ENCODE measurements at places on chromosomes 11 and 22.

DNA sequence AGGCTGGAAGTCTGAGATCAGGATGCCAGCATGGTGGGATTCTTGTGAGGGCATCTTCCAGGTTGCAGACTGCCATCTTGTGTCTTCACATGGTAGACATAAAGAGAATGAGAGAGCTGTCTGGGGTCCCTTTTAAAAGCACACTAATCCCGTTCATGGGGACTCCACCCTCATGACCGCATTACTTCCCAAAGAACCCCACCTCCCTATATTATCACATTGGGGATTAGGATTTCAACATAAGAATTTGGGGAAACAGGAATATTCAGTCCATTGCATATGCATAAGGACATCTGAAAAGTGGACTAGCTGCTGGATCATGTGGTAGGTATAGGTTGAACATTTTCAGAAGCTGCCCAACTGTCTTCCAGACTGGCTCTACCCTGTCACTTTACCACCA is 33.1 kb upstream of the ADORA2A start:
- DNase-seq = no peak

GRCh38 chr11:1373536-1374214 is 16.1 kb upstream of the BRSK2 start:
- no peak for DNase-seq

DNA sequence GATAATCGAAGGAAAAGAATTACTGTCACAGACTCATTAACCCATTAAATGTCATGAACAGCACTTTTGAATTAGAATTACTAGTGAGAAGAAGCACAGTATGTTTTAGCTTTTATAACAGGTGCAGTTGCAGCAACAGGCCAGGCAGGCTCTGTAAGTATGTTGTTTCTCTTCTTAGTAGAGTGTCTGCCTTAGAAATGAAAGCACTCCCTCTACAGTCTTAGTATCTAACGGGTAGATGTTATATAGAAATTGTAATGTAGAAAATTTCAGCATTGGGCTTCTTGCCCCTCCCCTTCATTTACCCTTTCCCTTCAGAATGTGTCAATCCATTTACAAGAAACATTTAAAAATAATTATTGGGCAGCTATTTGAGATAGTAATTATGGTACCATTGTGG is 87.4 kb downstream of the HIPK3 start:
- DNase-seq = no peak

- DNase-seq = no peak
Observed at GRCh38 chr11:8178297-8178696, 9.5 kb upstream of the RIC3 start.

- no peak for DNase-seq
Observed at GRCh38 chr11:34148504-34149165, 43.2 kb downstream of the NAT10 start.

DNA sequence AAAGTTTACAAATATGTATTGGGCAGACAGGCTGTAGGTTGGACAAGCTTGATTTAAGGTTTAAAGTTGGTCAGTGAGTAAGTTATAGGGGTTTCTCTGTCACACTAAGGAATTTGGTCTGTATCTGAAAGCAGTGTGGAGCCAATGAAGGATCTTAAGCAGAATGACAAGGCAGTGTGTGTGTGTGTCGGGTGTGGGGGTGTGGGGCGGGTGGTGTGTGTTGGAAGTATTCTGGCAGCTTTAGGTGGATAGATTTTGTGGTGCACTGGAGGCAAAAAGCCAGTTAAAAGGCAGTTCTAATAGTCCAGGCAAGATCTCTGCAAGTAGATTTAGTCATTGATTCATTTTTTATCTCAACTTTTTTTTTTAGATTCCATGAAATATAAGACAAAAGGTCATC is 1006.8 kb upstream of the CCDC90B start:
- DNase-seq = no peak

- DNase-seq = no peak
Observed at GRCh38 chr11:81070948-81071347, 1630.1 kb upstream of the TENM4 start.

GRCh38 chr11:96259134-96259830 is 83.7 kb downstream of the MAML2 start:
- DNase-seq = no peak

- DNase-seq = no peak
Observed at GRCh38 chr11:60870276-60870675, 2.9 kb downstream of the ZP1 start.

GRCh38 chr11:28026634-28027290 is 81.2 kb downstream of the KIF18A start:
- DNase-seq = no peak

DNA sequence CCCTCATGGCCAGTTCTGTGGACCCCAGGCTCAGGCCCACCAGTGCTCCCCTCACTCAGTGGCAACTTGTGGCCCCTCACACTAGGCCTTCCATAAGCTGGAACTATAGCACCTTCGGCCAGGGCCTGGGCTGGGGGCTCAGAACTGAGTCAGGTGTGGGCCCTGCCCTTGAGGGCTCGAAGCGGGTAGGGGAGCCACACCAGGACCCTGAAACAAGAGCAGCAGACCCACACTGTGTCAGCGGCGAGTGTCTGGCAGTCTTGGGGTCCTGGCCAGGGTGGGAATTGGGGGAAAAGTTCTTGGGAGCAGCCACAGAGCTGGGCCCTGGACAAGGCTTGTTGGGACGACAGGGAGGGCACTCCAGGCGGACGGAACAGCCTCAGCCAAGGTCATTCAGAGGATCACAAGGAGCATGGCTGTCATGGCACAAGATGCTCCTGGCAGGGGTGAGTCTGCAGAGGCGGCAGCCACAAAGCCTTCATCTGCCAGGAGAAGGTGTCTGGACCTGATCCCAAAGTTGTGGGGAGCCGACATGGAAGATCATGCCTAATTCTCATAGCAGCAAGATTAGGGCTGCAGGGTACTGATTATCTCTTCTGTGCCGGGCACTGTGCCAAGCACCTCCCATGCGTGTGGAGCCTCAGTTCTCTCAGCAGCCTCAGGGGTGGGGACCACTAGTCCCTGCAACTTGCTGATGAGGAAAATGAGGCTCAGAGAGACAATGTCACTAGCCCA is 50.7 kb downstream of the SHISAL1 start:
- no peak for DNase-seq

DNA sequence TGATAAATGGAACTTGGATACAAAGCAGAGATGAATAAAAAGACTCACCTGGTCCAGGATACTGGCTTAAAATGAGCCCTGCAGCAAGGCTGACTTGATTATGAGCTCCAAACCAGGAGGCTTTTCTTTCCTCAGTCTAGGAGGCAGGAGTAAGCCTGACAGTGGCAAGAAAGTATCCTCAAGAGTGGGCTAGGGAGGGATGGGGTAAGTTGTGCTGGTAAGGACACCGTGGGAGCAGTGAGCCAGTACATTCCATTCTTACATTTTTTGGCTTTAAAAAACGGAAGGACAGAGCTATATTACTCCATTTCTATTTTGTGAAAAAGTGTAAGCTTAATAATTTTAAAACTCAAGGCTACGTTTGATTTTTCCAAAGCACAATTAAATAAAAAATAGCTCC is 187.1 kb upstream of the DDI1 start:
- DNase-seq = no peak

DNA sequence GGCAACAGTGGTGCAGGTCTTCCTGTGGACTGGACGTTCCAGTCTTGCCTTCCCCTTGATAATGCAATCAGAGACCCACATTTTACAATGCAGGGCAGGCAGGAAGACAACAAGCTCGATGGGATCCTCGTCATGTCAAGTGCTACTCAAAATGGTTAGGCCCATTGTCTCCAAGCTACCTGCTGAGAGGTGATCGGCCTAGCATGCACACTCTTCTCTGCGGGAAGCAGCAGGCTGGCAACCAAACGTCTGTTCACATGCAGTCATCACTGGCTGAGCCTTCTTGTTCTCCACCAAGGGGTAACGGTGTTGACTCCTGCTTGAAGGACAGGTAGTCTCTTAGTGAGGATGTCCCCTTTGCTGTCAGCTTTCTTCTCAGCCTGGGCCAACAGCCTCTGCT is 25.5 kb upstream of the CD82 start:
- no peak for DNase-seq

DNA sequence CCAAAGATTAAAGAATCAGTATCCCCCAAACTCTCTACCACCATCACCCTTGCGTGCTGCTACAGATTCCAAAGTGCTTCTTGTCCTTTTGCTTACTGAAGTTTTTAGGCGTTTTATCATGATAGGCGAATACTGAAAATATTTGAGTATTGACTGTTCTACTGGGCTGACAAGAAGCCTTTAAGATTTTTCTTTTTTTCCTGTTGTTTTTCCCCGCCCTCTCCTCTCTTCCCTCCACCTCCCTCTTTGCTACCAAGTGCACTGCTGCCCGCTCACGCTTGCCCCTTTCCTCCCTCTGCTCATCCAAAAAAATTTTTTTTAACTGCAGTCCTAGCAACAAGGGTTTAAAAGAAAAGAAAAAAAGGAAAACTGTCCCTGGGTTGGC is 679 bp downstream of the SPCS2 start:
- no peak for DNase-seq

DNA sequence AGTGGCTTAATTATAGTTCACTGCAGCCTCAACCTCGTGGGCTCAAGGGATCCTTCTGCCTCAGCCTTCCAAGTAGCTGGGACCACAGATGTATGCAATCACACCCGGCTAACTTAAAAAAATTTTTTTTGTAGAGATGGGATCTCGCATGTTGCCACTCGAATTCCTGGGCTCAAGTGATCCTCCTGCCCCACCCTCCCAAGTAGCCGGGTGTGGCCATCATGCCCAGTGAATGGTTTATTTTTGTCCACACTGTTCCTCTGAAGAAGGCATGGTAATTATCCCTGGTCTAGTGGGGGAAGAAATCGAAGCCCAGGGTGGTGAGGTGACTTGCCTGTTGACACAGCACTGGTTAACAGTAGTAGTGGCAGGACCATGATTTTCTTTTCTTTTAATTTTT is 1.9 kb downstream of the SAC3D1 start:
- DNase-seq = no peak

DNA sequence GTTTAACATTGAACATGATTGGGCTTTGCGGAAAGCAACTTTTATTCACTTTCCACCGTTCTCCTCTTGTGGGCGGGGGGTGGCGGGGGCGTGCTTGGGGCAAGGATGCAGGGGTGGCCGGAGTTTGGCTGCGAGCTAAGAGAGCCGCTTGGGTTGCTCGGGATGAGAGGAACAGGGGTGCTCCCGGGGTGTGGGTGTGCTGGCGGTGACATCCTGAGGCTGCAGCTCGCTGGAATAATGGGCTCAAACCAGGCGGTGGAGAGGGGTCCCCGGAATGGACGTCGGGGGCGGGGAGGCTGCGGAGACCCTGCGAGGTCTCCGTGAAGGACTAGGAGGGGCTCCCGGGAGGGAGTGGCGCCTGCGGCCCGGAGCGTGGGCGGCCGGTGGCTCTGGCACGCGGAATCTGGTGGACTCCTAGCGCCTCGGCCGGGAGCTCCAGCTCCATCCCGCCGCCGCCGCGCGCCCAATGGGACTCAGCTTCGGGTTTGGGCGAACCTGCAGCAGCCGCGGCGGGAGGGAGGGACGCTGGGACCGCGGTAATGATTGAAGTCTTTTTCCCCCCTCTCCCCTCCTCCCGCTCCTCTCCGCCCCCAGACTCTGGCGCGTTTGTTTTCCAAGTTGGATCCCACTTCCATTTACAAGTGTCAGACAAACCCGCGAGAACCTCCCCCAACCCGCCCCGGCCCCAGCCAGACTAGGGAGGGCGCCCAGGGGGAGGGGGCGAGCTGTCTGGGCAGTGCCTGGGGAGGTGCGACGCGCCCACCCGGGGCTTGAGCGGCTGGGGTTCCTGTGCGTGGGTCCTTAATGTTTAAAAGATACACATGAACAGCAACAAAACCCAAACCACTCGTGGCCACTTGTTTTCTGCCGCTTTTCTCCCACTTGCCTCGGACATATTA is 2.0 kb downstream of the FAT3 start:
- DNase-seq = no peak

- no peak for DNase-seq
Observed at GRCh38 chr22:26707581-26707980, 50.2 kb downstream of the MIAT start.

GRCh38 chr22:24819911-24820461 is 14.0 kb downstream of the SGSM1 start:
- no peak for DNase-seq

- no peak for DNase-seq
Observed at GRCh38 chr11:77770629-77771028, 49.9 kb downstream of the RSF1 start.

DNA sequence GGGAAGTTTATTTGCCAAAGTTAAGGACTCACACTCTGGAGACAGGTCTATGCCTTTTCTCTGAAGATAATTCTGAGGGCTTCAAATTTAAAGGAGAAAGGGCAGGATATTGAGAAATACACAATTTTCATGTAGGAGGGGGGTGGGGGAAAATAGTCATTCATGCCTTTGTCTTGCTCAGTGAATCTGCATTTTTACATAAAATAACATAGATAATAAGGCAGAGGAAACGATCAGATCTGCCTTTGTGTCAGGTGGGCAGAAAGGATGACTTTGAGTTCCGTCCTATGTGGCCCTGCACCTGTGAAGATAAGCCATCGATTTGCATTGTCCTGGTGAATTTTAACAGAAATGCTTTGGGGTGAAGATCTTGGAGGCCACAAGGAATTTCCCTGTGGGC is 76.8 kb downstream of the SC5D start:
- no peak for DNase-seq

- no peak for DNase-seq
Observed at GRCh38 chr11:73851046-73851764, 25.4 kb downstream of the COA4 start.

- DNase-seq = no peak
Observed at GRCh38 chr11:91700854-91701253, 523.8 kb upstream of the FAT3 start.

DNA sequence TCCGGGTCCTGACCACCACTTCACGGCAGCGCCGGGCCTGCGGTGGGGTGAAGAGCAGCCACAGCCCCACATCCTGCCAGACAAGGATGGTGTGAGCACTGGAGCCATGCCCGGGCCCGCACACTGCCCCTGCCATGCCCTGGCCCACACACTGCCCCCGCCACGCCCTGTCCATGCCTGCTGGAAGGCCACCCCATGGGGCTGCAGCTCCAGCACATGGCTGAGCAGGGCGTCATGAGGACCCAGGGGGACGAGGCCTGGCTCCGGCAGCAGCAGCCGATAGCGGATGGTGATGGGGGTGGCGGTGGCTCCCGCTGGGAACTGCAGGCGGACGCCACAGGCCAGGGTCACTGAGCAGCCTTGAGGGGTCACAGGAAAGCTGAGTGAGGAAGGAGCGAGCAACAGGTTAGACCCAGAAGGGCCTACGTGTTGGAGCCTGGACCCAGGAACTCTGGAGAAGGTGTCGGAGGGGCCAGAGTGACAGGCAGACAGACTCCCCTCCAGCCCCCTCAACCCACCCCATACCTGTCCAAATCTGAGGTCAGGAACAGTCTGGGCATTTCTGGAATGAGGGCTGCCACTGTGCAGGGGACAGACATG is 2.9 kb downstream of the PIDD1 start:
- no peak for DNase-seq

GRCh38 chr22:24901448-24901847 is 45.0 kb downstream of the LHFPL7 start:
- DNase-seq = no peak
